ENCODE measurements at places on chromosomes 13 and 19. TPM values are rescaled to one million over a fixed set of nuclear protein-coding genes. Genes with fewer than 3 reads are reported as not detected.

The FBXW9 gene
- total RNA-seq = 14.7 TPM

The CABP5 gene
- not detected for total RNA-seq

The HIPK4 gene
- not detected for total RNA-seq

The PRR12 gene
- 4.0 TPM for total RNA-seq

The TNNT1 gene
- total RNA-seq = 6.3 TPM

The RASAL3 gene
- total RNA-seq = 1.4 TPM

The CPB2 gene
- total RNA-seq = not detected

The NTF4 gene
- not detected for total RNA-seq

The ONECUT3 gene
- not detected for total RNA-seq

The SPTBN4 gene
- 2.6 TPM for total RNA-seq

The MISP3 gene
- total RNA-seq = 0.35 TPM

The CCDC169 gene
- 6.2 TPM for total RNA-seq

The IQCN gene
- total RNA-seq = not detected

The FAM216B gene
- not detected for total RNA-seq

The CCNA1 gene
- total RNA-seq = 2.1 TPM

The ZNF69 gene
- total RNA-seq = 3.5 TPM

The RGL3 gene
- total RNA-seq = not detected

The RNF113B gene
- not detected for total RNA-seq

The NCAN gene
- total RNA-seq = not detected

The LGALS14 gene
- total RNA-seq = not detected

The ELSPBP1 gene
- total RNA-seq = not detected

The GFY gene
- not detected for total RNA-seq

The MRI1 gene
- 37.5 TPM for total RNA-seq

The PSG6 gene
- not detected for total RNA-seq

The NKPD1 gene
- total RNA-seq = not detected

The TTC9B gene
- total RNA-seq = not detected

The PEAK3 gene
- total RNA-seq = not detected

The IFNL2 gene
- not detected for total RNA-seq

The B3GNT3 gene
- total RNA-seq = not detected

The KRTDAP gene
- not detected for total RNA-seq

The LILRA2 gene
- total RNA-seq = not detected

The KLK4 gene
- total RNA-seq = not detected
